ENCODE measurements at places on chromosomes 2 and 18.

GRCh38 chr2:84793641-84794040 is 87.2 kb downstream of the TRABD2A start:
- no peak for DNase-seq

DNA sequence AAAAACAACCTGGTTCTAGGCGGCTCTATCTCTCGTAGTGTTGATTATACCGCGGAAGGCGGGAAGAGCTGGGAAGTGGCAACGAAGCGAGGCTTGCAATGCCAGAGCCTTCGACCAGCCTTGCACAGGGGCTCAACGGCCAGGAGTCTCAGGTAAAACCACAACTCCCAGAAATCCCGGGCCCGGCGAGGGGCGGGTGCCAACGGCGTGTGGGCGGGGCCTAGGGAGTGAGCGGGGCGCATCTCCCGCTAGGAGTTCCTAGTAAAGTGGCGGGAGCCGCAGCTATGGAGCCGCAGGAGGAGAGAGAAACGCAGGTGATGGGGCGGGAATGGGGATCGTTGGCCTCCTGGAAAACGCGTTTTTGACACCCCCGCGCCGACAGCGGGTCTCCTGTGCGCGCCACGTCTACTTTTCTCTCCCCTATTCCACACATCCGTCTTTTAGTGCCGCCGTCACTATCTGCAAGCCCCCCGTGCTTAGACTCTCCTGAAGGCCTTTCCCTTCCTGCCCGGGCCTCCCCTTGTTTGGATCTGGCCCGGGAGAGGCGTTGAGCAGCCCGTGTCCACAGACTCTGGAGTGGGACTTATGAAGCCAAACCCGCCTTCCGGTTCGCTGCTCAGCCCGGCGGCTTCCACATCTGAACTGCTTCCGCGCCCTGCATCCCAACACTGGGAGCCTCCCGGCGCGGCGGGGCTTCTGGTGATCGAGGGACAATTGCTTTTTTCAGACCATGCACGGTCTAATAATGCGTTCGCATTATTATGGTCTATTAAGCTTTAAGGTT is at the start of gene HAUS1:
Gene HAUS1, plus strand, starts transcription at position 258 of the 784 bp plus-strand sequence. Its CDS starts 27 bp downstream, at position 285.
- peak; percentile 64 for DNase-seq

DNA sequence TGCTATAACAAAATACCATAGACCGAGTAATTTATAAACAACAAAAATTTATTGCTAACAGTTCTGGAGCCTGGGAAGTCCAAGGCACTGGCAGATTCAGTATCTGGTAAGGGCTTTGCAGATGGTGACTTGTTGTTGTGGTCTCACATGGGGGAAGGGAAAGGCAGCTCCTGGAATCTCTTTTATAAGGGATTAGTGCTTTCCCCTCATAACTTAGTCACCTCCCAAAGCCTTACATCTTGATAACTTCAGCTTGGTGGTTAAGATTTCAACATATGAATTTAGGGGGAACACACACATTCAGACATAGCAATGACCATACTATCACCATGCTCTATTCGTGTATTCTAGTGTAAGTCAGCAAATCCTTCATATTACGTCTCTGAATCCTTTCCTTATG is 447.6 kb upstream of the TCF4 start:
- DNase-seq = no peak

DNA sequence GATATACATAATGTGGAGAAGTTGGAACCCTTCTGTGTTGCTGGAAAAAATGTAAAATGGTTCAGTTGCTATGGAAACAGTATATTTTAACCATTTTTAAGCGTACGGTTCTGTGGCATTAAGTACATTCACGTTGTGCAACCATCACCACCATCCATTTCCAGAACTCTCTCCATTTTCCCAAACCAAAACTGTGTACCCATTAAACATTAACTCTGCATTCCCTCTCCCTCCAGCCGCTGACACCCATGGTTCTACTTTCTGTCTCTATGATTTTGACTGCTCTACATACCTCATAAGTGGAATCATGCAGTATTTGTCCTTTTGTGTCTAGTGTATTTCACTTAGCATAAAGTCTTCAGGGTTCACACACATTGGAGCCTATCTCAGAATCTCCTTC is 67.3 kb downstream of the LDLRAD4 start:
- DNase-seq = no peak

GRCh38 chr2:151862700-151863099 is 34.5 kb upstream of the ARL5A start:
- DNase-seq = no peak

DNA sequence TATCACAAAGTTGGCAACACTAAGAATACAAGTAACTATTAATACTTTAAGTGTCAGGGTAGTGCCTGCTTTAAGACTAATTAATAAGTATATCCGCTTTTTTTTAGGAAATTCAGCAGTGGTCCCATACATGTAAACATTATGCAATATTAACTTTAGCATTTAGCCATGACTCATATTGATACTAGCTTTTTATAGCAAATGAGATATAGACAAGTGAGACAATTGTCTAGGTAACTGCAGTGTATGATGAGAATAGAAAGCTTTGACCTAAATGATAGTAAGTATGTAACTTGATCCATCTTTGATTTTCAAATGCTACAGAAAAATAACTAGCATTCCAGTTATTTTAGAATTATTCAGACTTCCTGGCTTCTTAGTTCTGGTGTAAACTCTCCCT is 27.4 kb upstream of the VRK2 start:
- DNase-seq = no peak

DNA sequence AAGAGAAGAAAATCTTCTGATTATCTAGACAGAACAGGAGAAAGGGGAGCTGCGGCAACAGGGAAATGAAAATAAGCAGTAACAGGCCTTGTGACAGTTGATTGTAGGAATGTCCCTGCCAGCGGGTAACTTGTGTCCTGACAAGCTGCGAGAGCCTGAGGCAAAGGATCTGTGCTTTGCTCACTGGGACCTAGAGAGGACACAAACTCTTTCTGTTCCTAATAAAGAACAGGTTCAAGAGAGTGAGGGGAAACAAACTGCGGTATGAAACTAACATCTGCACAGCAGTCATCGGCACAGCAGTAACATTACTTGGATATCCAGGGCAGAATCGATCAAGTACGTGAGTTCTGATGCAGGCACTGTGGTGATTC is 103.7 kb upstream of the THOC1 start:
- DNase-seq = no peak
